ENCODE measurements at places on chromosomes 3 and 15.

- no peak for DNase-seq
Measured at GRCh38 chr3:54270816-54271526, 148.6 kb downstream of the CACNA2D3 start.

- no peak for DNase-seq
Measured at GRCh38 chr3:55858302-55858701, 371.2 kb upstream of the WNT5A start.

DNA sequence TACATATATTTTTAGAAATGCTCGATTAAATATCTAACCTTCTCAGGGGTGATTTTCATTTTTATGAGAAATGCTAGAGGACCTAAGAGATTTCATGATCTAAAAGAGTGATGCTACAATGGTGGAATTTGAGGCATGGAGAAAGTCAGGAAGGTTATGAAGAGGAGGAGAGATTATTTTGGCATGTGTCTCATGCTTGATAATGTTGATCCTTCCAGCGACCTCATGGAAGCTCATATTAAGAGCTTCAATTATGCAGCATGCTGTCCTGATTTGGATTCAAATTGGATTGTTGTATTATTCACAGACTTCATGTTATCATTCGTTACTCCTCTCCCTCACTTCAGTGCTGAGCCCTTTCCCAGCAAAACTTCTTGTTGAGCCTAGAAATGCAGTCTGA, 112.5 kb downstream of the RAP2B start:
- DNase-seq, result no peak

DNA sequence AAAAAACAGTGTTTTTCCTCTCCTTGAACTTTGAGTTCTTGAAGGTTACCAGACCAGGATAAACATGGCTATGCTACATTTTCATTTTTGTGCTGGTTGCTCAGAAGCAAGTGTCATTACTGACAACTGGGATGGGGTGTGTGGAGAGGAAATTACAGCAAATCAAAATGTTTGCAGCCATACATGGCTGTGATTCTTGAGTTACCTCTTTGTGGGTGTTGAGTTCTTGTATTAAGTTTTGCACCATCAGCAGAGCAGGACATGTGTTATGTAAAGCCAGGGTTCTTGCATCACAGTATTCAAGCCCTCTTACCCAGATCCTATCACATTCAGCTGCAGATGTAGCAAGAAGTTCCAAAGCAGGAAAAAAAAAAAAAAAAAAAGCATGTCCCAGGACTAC, 53.9 kb upstream of the ATOSA start:
- DNase-seq, result no peak

GRCh38 chr3:175746308-175746707, 887.2 kb downstream of the NAALADL2 start:
- no peak for DNase-seq

DNA sequence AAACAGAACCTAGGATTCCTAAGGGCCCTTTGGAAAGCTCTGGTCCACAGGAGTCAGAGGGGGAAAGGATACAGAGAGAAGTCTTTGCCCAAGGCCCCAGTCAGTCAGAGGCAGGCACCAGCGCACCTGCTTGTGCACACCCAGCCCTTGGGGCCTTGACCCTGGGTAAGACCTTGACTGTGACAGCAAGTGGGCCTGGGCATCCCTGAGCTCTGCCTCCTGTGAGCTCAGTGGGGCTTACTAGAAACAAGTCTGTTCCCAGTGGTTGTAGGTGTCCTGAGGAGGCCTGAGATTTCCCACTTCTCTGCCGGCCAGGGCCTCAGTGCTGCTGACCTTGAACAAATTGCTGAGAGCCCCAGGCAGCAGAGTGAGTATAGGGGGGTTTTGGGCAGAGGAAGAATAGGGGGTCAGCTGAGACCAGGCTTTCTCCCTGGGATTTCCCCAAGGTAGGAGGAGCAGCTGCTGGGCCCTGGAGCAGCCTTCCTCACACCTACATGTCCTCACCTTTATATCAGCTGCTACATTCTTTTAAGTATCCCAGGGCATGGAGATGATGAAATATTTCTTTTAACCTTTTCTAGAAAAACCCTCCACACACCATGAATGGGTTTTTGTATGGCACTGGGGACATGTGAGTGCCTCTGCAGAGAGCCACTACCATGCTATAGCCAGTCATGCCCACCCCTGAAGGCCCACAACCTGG, 9.7 kb upstream of the DAG1 start:
- DNase-seq, result no peak

DNA sequence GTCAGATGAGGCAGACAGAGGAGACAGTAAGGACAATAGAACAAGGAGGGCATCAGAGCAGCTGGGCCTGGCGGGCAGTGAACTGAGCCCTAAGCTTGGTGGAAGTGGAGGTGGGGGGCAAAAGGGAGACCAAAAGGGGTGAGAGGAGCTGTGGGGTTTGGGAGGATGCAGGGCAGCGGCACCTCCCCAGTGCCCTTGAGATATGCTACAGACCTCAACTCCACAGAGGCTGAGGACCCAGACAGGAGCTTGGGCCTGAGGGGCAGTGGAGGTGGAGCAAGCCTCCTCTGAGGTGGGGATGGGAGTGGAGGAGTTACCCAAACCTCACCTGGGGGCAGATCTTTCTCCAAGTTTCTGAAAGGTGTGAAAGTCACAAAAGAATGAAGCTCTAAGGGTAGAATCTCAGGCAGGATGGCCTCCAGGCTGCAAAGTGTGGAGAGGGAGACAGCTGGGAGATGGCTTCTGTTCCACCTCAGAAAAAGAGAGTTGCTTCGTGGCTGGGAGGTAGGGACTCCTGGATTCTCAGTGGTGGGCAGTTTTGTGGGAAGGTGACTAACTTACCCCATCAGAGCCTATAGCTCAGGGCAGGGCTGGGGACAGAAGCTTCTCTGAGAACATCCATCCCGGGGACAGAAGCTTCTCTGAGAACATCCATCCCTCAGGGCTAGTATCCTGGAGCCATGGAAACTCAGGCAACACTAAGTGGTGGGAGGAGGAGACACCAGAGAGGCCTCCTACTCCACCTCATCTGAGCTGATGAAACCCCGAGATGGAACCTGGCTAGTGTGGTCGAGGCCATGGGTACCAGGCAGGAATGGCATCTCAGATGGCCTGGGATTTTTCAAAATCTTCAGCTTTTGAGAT, 2.3 kb upstream of the CLK3 start:
- DNase-seq, result peak; percentile 21
